Ureter (tissue), 1 donor: ENCODE measurements at places on chromosomes 6 and 20.

DNA sequence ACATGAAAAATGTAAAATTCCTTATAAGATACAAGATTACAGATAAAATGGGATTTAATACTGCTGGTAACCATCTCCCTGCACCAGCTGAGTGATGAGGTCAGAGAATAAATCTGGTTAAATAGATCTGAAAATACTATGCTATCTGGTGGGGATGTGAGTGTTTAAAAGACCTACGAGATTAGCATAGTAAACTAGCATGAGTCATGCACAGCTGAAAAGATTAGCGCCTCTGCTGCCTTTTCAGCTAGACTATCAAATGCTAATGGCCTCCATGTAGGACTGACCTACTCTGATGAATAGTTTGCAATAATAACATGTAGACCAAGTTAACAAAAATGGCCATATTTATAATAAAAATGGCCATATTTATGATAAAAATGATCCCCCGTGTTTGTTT is 553.3 kb downstream of the C6orf118 start:
- no peak for DNase-seq

- DNase-seq = no peak
Observed at GRCh38 chr6:129416337-129416990, 293.5 kb downstream of the ARHGAP18 start.

- no peak for DNase-seq
Observed at GRCh38 chr6:17930321-17930993, 57.0 kb downstream of the KIF13A start.

DNA sequence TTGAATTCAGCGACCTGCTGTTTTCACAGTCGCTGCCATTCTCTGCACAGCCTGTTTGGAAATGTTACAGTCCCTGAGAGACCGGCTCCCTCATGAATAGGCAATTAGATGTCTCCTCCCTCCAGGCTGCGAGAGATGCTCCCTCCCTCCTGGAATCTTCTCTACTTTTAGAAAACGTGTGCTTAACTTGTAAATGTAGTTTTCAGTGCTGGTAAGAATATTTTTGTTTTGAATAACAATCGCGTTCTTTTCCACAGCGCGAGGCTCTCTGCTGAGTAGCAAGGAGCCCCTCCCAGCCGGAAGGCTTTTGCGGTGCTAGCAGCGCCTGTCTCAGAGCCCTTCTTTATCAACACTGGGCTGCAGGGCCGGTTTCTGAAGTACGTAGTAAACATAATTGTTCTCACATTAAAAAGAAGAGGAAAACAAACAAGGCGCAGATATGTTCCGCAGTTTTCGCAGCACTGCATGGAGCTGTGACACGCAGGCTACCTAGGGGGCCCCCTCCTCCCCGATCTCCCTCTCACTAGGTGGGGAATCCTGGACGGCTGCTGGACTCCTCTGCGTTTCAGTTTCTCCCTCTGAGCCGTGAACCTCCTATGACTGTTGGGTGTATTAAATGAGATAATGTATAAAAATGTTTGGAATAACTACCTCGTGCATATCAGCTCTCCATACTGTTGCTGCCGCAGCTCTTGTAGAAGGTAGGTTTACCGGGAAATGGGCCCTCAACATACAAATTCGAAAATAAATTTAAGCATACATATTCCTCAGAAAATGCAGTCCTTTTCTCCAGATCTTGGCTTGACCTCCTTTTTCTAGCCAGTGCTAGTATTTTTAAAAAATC is 79.0 kb upstream of the SPACA1 start:
- peak; percentile 45 for DNase-seq

DNA sequence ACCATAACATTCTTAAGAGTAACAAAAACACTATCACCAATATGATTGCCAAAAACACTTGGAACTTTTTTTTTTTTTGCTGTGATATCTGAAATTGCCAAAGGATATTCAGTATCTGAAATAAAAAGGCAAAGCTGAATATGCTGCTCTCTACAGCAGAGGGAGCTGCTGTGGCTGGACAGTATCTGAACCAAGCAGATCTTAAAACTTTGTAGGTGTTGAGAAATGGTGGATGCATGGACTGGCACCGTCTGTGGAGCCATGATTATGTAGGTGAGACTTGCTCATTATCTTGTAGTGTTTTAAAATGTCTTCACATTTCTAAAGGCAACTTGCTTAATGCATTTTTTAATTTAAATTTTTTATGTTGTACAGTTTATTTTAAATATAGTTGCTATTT is 9.2 kb downstream of the PDCD2 start:
- no peak for DNase-seq

- DNase-seq = no peak
Observed at GRCh38 chr6:115839583-115840181, 221.0 kb downstream of the FRK start.

- no peak for DNase-seq
Observed at GRCh38 chr20:62501801-62502495, 26.2 kb upstream of the GATA5 start.

GRCh38 chr6:10659699-10660348 is 34.6 kb downstream of the C6orf52 start:
- DNase-seq = no peak

DNA sequence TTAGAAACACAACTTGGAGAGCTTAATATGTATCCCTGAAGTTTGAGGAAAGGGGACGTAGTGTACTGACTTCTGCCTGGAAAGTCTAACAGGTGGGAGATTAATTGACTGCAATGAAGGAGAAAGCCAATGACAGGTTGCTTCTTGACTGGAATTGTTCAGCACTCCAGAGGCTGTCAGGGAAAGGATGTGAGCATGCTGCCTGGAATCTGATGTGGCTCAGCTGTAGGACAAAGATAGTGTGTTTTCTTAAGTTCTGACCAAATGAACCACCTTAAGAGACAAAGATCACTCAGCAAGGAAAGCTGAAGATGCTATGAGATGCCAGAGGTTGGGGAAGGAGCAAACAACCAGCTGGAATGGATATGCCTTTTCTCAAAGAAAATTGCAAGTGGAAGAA is 185.8 kb downstream of the PHF3 start:
- DNase-seq = no peak

- no peak for DNase-seq
Observed at GRCh38 chr6:11273406-11274065, 41.1 kb upstream of the NEDD9 start.

DNA sequence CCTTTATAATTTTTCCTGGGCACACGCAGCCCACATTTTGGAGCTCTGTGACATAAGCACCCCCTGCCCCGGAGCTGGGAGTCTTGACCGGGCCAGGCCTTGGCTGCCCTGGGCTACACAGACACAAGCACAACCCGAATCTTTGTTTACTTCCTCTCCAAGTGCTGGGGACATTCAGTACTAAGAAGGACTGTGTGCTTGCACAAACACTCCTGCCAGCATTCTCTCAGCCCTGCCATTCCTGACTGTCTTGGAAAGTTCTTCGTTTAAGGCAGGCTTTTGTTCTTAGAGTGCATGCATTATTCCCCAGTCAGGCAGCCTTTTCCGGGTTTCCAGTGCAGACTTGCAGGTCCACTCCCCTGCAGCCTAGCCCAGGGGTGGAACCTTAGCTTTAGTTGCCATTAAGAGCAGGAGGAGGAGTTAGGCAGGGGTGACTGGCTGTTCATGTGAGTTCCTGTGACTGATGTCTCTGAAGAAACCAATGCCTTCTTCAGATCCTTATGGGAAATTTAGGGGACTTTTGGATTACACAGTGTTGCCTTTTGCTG is 28.6 kb downstream of the FOXO3 start:
- peak; percentile 86 for DNase-seq

DNA sequence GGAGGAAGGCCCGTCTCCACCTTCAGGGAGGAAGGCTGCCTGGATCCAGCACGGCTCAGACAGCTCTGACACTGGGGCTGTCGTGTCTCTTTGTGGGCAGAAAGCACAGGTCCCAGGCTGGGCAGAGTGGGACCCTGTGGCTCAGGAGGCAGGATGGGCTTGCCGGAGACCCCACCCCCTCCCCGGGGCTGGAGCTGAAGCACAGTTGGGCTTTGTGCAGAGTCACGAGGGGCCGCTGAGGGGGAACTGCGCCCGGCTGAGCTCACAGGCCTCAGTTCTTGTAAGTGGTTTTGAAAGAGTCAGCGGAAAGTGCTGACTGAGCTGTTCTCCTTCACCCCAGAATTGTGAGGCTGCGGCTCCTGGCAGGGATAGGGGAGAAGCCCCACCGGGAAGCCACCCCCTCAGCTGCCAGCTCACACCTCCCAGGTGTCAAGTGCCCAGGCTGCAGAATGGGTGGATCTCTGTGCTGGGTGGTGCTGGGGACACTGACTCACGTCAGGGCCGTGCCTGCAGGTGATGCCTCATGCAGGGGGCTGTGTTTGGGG is 145.5 kb upstream of the RNF24 start:
- no peak for DNase-seq

GRCh38 chr20:56636716-56637115 is 7.6 kb downstream of the TFAP2C start:
- no peak for DNase-seq

GRCh38 chr20:4918473-4918872 is 82.8 kb downstream of the SLC23A2 start:
- no peak for DNase-seq

DNA sequence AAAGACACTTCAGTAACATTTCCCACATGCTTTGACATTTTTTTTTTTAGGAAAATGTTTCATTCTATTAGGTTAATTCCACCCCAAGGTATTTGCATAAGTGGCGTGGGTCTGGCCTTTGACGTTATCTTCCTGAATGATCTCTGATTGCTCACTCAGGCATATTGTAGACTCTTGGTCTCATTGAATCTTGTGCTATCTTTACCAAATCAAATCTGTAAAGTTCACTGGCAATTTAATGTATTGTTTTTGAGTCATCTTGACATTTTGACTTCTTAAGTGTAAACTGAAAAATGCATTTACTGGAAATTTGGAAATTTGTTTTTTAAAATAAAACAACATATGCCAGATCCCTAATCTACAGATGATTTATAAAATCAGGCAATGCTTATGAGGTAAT is 16.0 kb upstream of the VIP start:
- DNase-seq = no peak

- no peak for DNase-seq
Observed at GRCh38 chr6:104711371-104711770, 148.3 kb downstream of the HACE1 start.

DNA sequence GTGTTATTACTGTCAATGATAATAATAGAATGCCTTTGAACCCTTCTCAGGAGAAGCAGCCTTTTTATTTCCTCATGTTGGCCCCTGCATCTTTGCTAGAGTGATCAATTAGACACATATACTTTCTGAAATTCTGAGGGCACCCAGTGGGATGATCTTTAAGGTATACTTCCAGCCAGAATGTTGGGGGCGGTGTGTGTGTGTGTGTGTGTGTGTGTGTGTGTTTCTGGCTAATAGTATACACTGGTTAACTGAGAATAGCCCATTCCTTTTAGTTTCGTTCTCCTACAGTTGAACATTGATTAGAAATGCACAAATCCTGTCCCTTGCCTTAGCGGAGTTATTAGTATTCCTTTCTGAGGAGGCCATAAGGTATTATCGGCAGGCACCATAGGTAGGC is 41.7 kb upstream of the CCDC167 start:
- no peak for DNase-seq

- peak; percentile 56 for DNase-seq
Observed at GRCh38 chr6:2448826-2449571, 203.6 kb upstream of the GMDS start.

- no peak for DNase-seq
Observed at GRCh38 chr6:158329531-158329930, 17.3 kb downstream of the TULP4 start.

DNA sequence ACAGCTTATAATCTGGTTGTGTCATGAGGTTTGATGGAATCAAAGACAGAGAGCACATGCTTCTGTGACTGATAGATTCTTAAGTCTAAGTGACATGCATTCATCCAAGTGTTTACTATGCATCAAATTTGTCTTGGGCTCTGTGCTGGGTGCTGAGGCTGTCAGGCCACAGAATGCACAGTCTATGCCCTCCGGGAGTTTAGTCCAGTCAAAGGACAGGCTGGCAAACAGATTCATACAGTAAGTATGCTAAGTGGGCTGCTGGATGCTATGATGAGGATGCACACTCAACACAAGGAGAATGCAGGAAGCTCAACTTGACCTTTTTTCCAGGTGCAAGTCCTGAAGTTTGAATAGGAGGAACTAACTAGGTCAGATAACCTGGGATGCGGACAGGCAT is 146.7 kb downstream of the UST start:
- DNase-seq = no peak

DNA sequence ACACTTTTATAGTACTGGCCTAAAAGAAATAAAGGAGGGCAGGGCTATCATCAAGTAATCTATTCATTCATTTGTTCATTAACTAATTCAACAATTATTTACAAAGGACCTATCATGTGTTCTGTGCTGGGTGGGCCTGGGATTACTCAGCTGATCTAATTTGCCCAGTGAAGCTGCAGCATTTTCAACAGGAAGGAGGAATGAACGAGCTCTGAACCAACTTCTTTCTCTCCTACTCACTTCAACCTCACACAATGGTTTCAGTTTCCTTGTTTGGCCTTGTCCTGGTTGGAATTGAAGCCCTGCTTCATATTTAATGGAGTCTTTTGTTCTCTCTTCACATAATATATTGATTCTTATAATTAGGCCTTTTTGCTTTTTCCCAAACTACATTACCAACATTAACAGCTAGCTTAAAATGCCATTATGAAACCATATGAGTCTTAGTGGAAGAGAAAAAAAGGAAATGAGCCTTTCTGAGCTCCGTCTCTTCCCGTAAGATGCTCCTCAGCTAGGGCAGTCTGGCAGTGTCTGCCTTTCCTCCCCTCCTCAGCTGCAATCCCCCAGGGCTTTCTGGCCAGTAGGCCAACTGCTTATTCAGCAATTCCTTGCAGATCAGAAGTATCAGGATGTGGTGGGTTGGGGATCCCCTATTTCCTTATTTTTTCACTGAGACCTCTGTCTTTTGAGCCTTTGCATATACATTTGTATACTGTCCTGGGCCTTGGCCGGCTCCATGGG is 79.4 kb upstream of the NRN1 start:
- no peak for DNase-seq

- no peak for DNase-seq
Observed at GRCh38 chr6:125751334-125751916, 2.0 kb downstream of the HEY2 start.

- peak; percentile 41 for DNase-seq
Observed at GRCh38 chr6:392441-393390, 1.2 kb downstream of the IRF4 start.

GRCh38 chr6:147624946-147625515 is 116.5 kb downstream of the SAMD5 start:
- no peak for DNase-seq
